ENCODE measurements at places on chromosomes 3 and 15.

DNA sequence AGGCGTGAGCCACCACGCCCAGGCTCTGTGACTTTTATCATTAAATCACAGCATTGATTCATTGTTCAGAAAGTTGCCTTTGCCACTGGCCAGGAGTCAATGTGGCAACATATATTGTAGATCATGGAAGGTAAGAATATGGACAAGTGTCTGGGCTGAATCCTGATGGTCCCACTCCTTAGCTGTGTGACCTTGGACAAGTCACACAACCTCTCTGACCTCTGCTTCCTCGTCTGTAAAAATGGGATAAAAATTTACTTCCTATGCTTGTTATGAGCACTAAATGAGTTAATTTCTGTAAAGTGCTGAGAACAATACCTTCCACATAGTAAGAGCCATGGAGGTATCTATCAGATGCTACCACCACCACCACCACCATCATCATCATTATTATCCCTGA is 103.5 kb upstream of the RAD18 start:
- DNase-seq = no peak

- DNase-seq = no peak
Measured at GRCh38 chr15:51828621-51829375, 655 bp upstream of the TMOD3 start.

DNA sequence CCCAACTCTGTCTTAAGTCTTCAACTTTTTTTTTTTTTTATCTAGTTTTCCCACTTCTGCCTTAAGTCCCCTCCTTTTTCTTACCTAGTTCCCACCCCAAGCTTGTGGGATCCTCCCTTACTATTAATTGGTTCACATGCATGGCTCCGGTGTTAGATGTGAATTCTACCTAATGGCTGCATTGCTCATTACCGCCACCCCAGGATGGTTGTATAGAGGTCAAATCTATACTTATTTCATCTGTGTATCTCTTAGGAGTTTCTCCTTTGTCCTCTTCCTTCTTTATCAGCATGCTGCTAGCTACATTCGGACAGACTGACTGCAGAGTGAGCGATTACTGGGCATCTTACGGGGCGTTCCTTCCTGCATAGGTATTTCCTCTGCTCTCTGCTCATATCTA is 605.7 kb upstream of the GRM7 start:
- DNase-seq = no peak

DNA sequence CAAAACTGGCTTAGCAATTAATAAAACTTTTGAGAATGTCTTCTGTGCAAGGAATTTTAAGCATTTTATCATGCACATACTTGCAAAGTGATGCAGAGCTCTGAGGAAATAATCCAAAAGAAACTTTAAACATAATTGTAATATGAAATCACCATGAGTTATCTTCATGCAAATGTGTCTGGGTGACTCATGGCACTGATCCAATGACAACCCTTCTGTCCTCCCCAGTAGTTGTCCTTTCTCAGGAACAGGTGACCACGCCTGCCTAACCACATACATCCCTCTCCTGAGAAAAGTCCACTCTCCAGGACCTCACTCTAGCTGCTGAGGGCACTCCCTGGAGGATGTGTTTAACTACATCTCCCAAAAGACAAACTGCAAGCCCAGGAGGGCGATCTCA is 530.6 kb upstream of the IL12A start:
- no peak for DNase-seq

DNA sequence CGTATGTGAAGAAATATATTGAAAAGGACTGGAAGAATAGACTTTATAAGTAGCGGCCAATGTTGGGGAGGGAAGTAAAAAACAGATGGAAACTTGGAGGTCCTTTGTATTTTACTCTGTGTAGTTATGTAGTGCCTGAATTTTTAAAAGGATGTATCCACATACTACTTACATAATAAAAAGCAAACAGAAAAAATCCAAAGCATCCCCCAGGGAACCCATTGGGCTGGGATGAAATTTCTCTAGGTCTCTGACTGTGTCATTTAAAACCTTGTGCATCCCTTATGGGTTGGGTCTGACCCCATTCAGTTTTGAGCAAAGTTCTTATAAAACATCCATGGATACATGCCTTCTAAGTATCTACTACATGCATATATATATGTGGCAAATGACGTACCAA is 141.1 kb downstream of the NR1D2 start:
- DNase-seq = no peak

- DNase-seq = no peak
Measured at GRCh38 chr3:171281256-171281992, 178.8 kb downstream of the TNIK start.

GRCh38 chr15:74244822-74245341 is 8.8 kb downstream of the CCDC33 start:
- no peak for DNase-seq

GRCh38 chr3:16883057-16883722 is 1.6 kb upstream of the PLCL2 start:
- DNase-seq = no peak

- no peak for DNase-seq
Measured at GRCh38 chr15:95019907-95020306, 788.5 kb downstream of the MCTP2 start.

- no peak for DNase-seq
Measured at GRCh38 chr3:68620211-68620610, 312.1 kb downstream of the TAFA4 start.

DNA sequence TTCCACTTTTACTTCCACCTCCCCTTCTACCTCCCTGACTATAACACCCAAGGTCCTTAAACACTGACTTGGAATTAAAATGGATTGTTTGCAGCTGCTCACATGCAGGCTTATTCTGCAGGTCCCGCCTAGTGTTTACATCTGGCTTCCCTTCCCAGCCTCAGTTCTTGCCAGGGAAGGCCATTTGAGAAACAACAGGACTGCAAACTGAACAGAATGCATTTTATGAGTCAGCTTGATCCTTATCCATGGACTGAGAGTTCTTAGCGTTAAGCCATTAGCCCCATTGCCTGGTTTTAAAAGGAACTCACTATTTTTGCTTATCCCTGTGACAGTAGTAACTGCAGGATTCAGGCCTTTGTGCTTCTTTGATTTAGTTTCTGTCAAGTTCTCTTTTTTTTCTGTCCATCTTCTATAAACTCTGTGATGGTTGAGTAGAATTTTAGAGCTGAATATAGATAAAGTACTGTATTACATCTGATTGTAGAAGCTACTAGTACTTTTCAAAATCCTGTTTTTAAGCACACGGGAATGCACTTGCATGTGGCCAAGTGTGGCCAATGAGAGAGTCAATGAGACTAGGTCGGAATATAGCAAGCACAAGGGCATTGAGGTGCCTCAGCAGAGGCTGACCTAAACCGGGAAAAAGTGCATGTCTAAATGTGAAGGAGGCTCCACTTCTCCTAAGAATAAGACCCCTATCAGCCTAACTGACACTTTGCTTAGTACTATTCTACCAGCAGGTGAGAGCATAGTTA is 106.4 kb downstream of the TUSC7 start:
- DNase-seq = no peak

DNA sequence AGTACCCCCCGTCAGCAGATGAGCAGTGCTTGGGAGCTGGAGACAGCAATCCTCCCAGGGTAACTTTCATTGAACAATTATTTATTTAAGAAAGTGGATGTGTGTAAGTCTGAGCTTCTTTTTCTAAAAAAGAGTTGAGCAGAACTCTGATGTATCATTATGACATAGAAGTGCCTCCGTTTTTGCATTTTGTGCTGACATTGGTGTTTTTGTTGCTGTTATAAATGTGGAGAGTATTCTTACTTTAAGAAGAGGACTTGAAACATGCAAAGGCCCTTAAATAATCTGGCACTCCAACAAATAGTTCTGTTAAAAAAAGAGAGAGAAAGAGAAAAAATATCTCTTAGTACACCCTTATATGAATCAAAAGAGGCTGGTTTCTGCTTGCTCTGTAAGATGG is 217.1 kb downstream of the AGBL1 start:
- no peak for DNase-seq

DNA sequence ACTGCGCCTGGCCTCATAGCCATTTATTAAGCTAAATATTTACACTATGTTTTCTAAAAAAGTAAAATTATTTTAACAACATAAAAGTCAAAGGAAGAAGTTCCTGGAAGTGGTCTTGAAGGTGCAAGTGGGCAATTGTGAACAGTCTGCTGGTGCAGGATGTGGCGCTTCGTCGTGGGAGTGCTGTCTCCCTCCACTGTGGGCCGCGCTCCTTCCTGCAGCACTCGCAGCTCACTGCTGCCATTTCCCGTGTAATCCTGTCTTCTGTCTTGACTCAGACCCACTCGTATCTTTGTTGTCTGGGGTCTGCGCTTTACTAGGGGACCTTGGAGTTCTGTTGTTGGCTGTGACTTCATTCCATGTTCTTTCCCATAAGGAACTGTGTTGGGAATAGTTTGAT is 56.3 kb downstream of the APBA2 start:
- no peak for DNase-seq

DNA sequence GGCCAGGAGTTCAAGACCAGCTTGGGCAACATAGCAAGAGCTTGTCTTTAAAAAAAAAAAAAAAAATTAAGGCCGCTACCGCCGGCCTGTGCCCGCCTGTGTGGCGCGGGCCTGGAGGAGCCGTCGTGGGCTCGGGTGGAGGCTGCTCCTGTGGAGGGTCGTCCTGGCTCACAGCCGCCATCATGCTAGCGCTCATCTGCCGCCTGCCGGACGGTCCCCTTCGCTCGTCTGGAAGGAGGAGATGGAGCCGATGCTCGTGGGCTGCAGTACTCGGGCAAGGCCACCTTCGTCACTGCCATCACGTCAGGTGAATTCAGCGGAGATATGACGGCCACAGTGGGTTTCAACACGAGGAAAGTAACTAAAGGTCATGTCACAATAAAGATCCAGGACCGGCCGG is 37.4 kb downstream of the TFRC start:
- DNase-seq = no peak

DNA sequence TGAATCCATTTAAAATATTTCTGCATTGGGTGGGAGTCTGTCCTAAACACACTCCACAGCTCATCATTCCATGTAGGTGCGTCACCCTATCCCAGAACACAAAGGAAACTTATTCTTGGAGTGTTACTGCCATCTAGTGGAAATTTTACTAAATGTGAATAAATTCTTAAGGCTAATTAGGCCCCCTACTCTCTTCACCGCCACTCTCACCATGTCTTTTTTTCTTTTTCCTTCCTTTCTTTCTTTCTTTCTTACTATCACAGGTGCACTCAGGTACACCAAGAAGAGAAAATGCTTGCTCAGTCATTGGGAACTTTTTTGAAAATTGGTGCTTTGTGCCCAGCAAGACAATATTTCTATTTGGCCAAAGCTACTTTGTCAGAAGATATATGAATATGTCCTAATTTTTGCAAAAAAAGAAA is 26.4 kb upstream of the ATP8B4 start:
- DNase-seq = no peak

DNA sequence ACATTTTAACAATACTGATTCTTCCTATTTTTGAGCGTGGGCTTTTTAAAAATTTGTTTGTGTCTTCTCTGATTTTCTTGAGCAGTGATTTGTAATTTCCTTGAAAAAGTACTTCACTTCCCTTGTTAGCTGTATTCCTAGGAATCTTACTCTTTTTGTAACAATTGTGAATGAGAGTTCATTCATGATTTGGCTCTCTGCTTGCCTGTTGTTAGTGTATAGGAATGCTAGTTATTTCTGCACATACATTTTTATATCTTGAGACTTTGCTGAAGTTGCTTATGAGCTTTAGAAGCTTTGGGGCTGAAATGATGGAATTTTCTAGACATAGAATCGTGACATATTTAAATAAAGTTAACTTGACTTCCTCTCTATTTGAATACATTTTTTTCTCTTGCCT is 582.8 kb upstream of the BCHE start:
- DNase-seq = no peak

- DNase-seq = no peak
Measured at GRCh38 chr3:14513566-14514322, 26.4 kb downstream of the GRIP2 start.

DNA sequence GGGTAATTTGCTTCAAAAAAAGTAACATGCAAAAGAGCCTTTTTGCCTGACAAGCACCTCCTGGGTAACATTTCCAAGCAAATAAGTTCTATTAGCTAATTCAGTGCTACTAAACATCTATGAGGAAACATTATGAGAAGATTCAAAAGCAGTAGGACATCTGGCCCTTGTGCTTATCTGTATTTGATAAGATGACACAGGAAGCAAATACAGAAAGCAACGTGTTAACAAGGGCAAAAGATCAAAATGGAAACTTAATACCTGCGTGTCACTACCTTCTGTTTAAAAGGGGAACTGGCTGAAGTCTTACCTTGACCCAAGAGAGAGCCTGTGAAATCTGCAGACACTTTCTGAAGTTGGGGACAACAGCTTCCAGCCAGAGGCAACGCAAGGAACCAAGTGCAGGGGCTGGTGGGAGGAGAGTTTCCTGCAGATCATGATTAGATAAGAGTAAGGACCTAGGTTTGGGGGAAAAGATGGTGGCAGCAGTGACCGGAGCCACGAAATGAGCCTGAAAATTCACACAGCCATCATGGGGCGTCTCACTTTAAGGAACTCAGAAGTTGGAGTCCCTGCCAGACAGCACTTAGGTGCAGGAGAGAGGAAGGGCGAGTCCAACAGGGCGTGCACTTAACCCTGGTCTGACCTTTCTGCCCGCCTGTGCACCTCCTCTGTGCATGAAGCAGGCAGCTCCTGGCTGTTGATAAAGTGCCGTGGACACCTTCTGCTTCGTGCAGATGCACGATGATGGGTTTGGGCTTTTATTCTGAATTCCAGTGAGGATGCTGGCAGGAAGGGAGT is 153.6 kb upstream of the BHLHE40 start:
- DNase-seq = no peak

GRCh38 chr3:67648229-67648628 is 6.2 kb downstream of the SUCLG2 start:
- no peak for DNase-seq

DNA sequence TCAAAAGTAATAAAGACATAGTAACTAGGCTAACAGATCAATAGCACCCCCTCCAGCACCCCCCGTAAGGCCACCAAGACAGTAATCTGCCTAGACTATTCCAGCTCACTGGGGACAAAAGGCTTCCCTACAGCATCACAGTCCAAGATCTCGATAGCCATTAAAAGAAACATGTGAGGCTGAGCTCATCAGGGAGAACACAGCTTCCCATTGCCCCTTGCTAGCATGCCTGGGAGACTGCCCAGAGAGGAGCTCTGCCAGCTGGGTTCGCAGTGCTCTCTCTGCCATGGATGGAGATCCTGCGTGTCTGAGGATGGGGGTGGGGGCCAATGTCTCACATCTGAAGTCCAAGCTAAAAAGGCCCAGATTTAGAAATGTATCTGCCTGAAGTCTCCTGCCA is 17.8 kb downstream of the LRIG1 start:
- no peak for DNase-seq

GRCh38 chr3:35522450-35522849 is 116.9 kb upstream of the ARPP21 start:
- no peak for DNase-seq

- no peak for DNase-seq
Measured at GRCh38 chr15:47587940-47588802, 129.1 kb upstream of the SEMA6D start.

DNA sequence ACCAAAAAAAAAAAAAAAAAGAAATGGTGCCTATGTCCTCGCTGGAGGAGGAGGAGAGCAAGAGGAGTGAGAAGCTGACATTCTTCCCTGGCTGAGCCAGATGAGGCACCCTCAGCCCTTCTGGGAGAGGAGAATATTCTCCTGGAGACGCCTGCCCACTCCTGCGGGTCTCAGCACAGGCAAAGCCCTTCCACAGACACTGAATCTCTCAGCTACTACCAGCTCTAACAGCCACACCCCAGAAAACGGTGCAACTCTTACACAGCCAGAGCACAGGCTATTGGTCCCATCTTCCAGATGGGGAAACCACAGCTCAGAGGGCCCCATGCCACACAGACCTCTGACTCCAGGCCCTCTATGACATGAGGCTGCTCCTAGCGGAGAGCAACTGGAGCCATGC is 5.7 kb downstream of the RASL12 start:
- no peak for DNase-seq

- no peak for DNase-seq
Measured at GRCh38 chr3:45272828-45273470, 46.9 kb upstream of the TMEM158 start.

Measured in stimulated activated CD4-positive, alpha-beta T cell treated with anti-CD3 and anti-CD28 coated beads, Interleukin-12 subunit alpha, Interleukin-12 subunit beta, amount 100 ng/mL, for 24 hours (primary cell).